ENCODE measurements at places on chromosomes 3 and 15.

GRCh38 chr15:99564221-99565048 is 1.3 kb upstream of the MEF2A start:
- peak; percentile 55 for DNase-seq

DNA sequence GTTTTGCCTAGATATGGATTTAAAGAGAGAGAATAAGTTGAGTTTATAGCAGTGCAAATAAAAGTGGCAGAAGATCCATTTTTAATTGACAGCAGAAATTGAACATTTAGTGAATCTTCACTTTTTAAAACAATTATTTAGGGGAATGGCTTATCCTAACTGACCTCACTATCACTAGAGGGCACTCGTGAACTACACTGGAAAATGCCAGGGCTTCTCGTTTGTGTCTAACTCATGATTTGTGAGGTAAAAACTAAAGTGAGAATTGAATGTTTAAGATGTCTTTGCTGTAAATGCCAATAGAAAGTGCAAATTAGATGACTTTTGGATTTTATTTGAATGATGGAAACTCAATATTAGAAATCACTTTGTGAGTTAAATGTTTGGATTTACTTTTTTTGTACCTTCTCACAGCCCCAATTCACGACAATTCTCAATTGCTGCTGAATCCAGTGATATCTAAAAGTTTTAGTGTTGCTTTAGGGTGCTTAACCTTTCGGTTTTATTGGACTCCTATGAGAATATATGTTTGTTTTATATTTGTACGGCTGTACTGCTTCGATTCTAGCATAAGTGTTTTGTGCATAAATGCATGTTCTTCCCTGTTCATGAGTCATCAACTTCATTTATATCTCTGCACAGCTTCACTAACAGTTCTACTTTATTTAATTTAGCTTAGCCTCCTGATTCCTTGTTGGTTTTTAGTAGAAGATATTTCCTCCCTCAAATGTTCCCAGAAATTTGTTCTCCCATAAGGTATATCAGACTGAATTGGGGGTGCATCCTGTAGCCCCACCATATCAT is 462.1 kb downstream of the MFSD1 start:
- peak; percentile 67 for DNase-seq

GRCh38 chr3:161599697-161600096 is 103.1 kb downstream of the OTOL1 start:
- no peak for DNase-seq

GRCh38 chr15:70830615-70831014 is 23.3 kb downstream of the LARP6 start:
- DNase-seq: no peak

- no peak for DNase-seq
Measured at GRCh38 chr3:41212088-41212487, 12.8 kb downstream of the CTNNB1 start.

DNA sequence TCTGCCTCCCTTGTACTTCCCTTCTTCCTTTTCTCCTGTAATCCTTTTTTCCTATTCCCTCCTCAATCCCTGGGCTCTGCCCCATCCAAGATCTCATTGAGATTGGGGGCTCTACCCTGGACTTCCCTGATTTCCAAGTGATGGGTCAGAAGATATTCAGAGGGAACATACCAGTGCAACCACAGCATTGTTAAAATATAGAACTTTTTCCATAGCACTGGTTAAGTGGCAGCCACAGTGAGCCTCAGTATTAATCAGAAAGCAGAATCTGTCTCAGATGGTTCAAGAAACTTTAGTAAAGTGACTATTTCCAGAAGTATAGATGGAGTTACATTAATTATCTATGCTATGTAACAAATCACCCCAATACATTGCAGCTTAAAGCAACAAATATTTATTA is 18.7 kb upstream of the SCN10A start:
- DNase-seq: no peak

DNA sequence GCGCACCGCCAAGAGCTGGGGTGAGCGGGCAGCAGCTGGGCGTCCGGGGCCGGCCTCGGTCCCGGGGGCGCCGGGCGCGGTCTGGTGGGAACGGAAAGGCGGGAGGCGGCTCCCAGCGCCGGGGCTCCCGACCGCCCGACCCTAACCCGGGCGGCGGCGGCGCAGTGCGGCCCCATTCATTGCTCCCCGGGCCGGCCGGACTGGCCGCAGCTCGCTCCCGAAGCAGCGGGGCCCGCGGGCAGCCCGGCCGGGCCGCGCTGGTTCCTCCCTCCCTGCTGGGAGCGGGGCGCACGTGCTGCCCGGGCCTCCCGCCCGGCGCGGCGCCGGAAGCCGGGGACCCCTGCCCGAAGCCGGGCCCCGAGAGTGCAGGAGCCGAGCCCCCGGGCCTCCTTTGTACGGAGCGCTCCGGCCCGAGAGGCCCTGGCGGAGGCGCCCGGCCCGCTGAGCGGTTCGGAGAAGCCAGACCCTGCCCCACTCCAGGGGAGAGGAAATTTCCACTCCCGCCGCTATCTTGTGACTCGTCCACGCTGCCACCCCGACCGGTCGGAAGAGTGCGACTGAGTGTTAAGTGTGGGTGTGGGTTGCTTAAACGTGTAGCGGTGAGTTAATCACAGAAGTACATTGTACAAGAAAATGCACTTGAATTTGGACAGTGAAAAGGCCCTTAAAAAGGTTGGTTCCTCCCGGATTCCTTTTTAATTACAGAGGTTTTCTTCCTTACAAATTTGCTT is 613 bp downstream of the ATP1B3 start:
- peak; percentile 47 for DNase-seq

- DNase-seq: peak; percentile 52
Measured at GRCh38 chr3:129592381-129593131, 13.9 kb downstream of the PLXND1 start.

- DNase-seq: peak; percentile 84
Measured at GRCh38 chr3:181700168-181701087, 11.3 kb upstream of the SOX2 start.

DNA sequence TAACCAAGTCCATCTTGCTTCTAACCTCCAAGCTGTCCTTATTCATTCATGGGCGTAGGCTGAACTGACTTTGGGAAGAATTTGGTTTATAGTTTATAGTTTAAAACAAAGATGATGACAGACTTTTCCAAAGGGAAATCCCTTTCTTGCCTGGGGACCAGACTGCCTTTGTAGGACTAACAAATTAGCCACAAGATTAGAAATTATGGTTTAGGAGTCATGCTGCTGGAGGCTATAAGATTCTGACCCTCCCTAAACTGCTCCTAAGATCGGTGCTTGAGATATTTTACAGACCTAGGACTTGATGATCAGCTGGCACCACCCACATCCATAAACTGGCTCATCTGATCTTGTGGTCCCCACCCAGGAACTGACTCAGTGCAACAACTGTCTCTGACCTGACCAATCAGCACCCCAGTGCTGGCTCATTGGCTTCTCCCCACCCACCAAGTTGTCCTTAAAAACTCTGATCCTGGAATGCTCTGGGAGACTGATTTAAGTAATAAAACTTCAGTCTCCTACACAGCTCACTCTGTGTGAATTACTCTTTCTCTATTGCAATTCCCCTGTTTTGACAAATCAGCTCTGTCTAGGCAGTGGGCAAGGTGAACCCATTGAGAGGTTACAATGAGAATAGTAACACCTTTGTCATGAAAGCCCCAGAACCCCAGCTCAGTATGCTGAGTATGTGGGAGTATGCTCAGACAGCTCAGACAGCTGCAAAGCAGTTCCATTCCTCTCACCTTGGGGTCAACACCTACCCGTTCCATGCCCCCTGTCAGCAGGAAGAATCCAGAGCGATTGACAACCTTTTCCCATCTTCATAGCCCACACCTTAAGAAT is 51.6 kb upstream of the C15orf39 start:
- DNase-seq: no peak

GRCh38 chr3:126352476-126353454 is 4.4 kb downstream of the KLF15 start:
- no peak for DNase-seq

DNA sequence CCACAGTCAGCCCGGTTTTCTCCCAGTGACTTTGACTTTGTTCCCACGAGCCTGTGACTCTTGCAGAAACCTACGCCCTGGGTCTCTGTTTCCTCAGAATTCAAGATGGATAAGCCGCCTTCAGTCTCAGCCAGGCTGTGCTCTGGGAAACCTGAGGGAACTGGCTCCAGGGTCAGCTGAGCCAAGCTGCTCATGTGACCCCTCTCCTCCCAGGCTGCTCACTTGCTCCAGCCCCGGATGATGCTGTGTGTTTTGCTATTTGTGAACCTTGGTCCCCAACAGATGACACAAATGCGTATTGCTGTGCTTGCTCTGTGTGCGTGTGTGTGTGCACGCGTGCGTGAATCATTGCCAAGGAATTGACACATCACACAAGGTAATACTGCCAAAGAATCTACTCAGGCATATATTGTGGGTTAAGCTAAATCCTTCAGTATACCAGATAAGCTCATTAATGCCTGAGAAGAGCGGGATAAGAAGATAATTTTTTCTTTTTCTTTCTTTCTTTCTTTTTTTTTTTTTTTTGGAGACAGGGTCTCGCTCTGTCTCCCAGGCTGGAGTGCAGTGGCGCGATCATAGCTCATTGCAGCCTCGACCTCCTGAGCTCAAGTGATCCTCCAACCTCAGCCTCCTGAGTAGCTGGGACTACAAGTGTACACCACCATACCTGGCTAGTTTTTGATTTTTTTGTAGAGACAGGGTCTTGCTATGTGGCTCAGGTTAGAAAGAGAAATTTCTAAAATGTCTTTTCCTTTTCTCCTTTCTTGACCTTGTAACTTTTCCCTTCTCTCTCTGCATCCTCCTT is 29.2 kb upstream of the UMPS start:
- no peak for DNase-seq
